ENCODE measurements at places on chromosomes 3 and 15.

DNA sequence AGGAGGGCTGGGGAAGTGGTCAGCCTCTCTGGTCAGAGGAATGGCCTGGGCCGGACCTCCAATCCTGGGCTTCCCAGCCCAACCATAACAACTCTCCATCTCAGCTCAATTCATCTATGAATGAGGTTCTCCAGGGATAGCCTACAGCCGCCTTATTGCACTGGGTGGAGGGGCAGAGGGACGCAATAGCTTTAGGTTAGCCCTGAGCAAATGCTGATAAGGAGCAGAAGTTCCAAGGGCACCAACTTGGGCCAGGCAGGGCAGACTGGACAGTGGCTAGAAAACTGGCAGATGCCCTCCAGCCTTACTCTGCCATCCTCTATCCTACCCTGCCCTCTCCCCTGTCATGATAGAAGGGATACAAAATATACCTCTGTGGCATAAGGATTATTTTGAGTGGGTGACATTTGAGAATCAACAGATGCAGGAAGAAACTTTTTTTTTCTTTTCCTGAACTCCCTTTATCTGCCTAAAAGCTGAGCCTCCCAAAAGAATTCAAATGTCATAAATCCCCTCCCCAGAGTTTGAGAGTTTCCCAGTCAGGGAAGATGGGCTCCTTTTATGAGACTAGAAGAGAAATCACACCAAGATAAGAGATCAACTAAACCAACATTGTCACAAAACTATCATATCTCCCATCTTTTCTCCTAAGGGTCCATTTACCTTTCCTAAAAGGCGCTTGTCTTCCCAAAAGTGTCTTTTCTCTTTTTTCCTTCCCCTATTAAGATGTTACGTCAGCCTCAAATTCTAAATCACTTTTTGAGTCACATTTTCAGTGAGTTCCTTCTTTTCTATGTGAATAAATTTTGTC lies 40.4 kb upstream of the C15orf39 start:
- no peak for DNase-seq

GRCh38 chr3:178455226-178455625 lies 81.0 kb upstream of the KCNMB2 start:
- no peak for DNase-seq

GRCh38 chr3:107260207-107260606 lies 117.0 kb upstream of the CCDC54 start:
- DNase-seq = no peak

DNA sequence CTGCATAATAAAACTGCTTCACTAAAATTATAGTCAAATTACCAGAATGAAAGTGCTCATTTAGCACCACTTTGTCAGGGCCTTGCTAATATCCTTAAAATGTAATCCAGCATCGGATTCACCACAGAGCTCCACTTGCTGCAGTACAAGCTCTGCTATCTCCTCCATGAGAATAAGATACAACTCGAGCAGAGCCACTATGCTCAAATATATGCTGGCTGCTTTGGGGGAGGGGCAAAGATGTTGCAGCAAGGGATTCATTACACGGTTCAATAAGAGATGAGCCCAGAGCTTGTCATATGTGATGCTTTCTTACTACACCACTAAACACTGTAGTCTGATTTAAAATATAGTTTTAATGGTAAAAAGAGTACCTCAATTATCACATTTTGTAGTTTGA lies 72.2 kb downstream of the DLG1 start:
- DNase-seq = no peak

Measured in CD4-positive, alpha-beta T cell treated with Interferon alpha-2 for 1 hour (primary cell).